ENCODE measurements at places on chromosomes 2 and 18.
A peak's percentile ranks its signal among the peaks of the same experiment; 100 is the strongest.

DNA sequence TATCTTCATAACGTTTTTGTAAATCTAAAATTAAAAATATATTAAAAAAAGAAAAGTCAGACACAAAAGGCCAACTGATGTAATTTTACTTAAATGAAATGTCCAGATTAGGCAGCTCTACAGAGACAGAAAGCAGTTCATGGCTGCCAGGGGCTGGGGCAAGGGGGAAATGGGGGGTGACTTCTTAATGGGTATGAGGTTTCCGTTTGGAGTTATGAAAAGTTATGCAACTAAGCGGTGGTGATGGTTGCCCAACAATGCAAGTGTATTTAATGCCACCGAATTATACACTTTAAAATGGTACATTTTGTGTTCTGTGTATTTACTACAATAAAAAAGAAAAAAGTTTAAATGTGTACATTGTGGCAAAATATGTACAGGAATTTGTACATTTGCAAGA, 70.2 kb upstream of the TEX51 start:
- DNase-seq = no peak

- no peak for DNase-seq
These were observed 11.4 kb downstream of the GPR35 start for GRCh38 chr2:240636563-240637115.

DNA sequence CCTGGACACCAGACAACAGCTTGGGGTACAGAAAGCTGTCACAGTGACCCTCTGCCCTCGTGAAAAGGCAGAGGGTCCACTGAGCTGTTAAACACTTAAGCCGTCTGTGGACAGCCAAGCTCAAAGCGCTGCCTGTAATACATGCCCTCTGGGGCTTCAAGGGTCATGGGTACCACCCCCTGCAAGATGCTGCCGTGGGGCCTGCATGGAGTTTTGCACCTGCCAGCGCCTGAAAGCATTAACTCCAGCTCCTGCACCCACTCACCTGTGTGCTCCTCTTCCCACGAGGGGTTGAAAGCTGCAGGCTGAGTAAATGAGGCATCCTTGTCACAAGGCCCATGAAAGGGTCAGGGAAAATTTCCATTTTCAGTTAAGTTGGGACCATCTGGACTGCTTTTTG, 70.6 kb upstream of the PHLPP1 start:
- no peak for DNase-seq

DNA sequence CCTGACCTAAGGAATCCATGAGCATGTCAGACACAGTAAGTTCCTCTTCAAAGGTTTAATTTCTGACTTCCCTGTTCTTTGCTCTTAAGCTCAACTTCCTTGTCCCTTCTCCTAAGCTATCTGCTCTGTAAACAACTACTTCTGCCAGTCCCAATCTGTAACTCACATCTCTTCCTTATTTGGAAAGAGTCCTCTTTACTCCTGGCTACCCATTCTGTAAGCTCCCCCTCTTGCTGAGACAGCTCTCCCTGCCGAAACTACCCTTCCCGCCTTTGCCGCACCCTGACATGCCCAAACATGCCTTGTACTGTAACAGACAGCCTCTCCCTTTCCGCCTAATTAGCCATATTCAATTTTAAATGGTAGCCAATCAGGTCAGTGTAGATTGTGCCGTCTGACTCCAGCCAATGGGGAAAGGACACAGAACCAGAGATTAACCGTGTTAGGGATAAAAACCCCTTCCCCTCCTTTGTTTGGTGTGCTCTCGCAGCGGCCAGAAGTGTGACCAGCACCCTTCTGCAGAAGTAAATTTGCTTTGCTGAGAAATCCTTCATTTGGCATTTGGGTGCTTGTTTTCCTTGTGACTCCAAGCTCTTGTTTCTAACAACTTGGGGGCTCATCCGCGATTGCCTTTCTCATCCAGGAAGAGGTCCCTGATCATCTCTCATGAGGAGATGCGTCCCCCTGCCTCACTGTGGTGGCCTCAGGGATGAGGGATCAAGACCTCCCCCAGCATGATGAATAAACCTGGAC, 49.0 kb downstream of the PIAS2 start:
- DNase-seq = no peak

DNA sequence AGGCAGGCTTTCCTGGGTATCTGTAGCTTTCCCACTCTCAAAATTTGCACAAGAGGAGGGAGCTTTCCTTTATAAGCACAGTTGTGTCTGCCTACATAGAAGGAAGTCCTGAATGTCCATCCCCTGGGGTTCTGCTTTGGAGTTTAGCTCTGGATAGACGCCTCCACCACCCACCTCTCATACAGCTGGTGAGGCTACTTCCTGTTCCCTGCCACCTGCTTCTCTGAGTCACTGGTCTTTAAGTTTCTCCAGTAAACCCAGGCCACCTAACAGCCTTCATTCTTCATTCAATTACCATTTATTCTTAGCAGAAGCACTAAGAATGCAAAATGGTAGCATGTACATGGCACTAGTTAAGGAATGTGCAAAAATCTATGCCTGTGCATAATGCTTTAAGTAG, 407.8 kb downstream of the CDH2 start:
- DNase-seq = no peak

DNA sequence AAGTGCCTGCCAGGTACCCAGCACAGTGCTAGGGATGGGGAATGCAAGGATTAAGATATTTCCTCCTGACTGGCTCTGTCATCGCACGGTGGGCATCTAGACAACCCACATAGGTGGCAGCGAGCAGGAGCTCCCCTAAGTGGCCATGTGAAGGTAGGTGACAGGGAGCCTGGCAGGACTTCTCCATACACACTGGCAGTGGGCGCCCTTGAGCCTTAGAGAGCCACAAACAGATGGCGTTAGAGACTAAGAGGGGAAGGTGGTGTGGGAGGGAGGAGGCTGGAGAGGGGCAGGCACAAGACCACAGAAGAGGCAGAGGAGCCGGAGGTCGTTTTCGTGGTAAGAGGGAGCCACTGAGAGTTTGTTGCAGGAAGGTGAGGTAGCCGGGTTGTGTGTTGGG, 15.2 kb downstream of the PRELID3A start:
- no peak for DNase-seq

GRCh38 chr2:49044350-49045079, 109.8 kb downstream of the FSHR start:
- no peak for DNase-seq

GRCh38 chr2:174794851-174795374, 30.6 kb upstream of the CHRNA1 start:
- DNase-seq = no peak

GRCh38 chr2:218019411-218020060, 16.7 kb upstream of the TNS1 start:
- DNase-seq = no peak

- DNase-seq = no peak
These were observed 43.6 kb downstream of the KIAA2012 start for GRCh38 chr2:202116691-202117090.

- peak; percentile 63 for DNase-seq
These were observed 80.9 kb downstream of the CHRNA1 start for GRCh38 chr2:174683392-174683759.

DNA sequence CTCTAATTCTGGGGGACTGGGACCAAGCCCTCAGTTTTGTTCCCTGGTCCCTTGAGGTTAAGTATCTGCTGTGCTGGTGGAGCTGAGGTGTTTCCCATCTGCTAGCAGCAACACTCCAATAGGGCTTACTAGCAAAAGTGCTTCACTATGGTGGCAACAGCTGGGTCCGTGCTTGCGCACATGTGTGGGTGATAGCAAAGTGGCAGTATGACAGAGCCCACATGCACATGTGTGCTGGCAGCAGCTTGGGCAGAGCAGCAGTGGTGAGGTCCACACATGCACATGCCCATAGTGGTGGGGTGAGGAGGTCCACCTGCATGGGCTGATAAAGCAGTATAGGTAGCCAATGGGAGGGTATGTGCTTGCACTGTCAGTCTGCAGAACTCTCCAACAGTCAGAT, 1723.7 kb downstream of the SUCLG1 start:
- DNase-seq = no peak
